ENCODE measurements at places on chromosomes 16 and 17.
A peak's percentile ranks its signal among the peaks of the same experiment; 100 is the strongest.

DNA sequence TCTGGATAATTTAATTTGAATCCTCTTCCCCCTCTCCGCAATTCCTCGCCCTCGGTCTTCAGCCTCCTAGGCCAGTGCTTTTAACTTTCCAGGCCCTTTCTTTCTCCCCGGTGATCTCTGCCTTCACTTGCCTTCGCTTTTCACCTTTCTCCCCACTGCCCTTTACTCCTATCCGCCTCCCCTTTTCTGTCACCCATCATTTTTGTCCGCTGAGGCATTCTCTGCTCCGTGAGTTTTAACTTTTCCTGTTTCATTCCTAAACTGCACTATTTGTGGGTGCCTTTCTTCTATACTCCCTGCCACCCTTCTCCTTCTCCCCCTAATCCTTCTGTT, 729 bp downstream of the LONP2 start:
- DNase-seq, result no peak

DNA sequence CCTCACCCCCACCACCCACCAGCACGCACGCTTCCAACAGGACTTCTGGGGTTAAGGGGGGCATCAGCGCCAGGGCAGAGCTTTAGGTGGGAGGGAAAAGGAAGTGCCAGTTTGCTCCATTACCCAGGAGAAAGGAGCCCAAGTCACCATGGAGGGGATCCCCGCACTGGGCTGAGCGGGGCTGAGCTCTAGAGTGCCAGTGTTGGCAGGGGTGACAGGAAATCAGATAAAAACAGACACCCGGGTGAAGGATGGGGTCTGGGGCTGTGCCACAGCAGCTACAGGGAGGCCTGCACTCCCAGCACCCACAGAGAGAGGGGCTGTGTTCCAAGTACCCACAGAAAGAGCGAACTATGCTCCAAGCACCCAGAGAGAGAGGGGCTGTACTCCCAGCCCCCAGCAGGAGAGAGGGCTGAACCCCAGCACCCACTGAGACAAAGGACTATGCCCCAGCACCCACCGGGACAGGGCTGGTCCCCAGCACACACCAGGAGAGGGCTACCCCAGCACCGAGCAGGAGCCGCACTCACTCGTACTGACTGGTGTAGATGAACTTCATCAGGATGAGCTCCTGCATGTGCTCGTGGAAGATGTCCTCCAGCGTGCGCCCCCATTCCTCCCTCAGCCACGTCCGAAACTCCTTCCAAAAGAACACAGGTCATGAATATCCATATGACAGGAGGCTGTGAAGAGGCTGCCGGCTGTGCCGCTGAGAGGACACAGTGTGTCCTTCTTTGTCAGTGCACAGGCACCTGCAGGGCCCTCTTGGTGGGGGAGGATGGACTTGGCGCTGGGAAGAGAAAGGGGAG, 18.6 kb upstream of the C16orf95 start:
- no peak for DNase-seq

GRCh38 chr17:62627219-62627903, at the start of gene MRC2:
TSS of gene MRC2 (plus strand) at chr17:62627670. CDS start at chr17:62627803, 133 bp downstream.
- DNase-seq, result no peak

GRCh38 chr16:71883168-71883848, 674 bp downstream of the ZNF821 start:
- peak; percentile 60 for DNase-seq

- DNase-seq, result no peak
Observed at GRCh38 chr16:50844840-50845239, 103.0 kb downstream of the CYLD start.

DNA sequence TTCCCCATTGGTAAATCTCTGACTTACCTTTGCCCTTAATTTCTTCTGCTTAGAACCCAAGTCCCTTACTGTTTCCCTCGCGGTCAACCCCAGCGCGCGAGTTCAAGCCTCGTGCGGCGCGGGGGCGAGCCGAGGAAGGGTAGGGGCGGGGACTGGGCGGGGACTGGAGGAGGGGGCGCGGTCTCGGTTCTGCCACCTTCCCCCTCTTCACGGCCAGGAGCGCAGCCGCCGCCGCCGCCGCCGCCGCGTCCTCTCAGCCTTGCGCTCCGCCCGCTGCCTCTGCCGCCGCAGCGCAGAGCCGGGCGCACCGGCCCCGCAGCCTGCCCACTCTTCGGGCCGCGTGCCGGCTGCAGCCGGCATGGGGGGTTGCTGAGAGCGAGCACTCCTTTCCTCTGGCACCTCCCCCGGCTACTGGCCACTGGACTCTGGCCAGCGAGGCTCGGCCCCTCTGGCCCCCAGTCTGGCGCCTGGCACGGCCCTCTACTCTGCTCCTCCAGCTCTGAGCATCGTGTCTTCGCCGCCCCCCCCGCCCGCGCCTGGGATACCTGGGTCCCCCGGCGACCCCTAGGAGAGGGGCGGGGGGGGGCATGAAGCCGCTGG, at the start of gene RAPGEFL1:
TSS of gene RAPGEFL1 (plus strand) at position 196 of the 600 bp plus-strand sequence. CDS start at position 588, 392 bp downstream.
- DNase-seq, result peak; percentile 79

GRCh38 chr16:2818272-2818876, 1.3 kb downstream of the PRSS21 start:
- DNase-seq, result no peak

DNA sequence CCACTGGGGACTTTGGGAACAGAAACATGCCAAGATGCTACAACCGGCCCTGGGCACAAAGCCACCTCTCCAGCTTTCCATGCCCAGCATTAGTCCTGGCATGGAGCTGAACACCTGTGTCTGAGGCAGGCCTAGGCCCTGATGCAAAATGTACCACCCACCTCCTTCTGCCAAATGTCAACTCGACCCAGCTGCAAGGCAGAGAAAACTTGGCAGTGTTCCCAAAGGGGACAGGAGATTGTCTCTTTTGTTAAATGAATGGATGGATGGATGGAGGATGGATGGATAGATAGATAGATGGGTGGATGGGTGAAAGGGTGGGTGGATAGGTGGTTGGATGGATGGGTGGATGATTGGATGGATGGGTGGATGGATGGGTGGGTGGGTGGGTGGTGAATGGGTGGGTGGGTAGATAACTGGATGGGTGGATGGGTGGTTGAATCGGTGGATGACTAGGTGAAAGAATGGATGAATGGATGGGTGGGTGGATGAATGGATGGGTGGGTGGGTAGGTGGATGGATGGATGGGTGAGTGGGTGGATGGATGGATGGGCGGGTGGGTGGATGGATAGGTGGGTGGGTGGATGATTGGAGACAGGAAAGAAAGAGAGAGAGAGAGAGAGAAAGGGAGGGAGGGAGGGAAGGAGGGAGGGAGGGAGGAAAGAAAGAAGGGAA, 73.4 kb upstream of the TNRC6C start:
- no peak for DNase-seq

GRCh38 chr16:24701521-24701951, 27.9 kb upstream of the TNRC6A start:
- no peak for DNase-seq

GRCh38 chr17:58315281-58315711, 13.3 kb downstream of the TSPOAP1 start:
- no peak for DNase-seq

- peak; percentile 54 for DNase-seq
Observed at GRCh38 chr17:17749025-17749772, 67.9 kb downstream of the RAI1 start.

GRCh38 chr16:55949518-55949917, 74.3 kb upstream of the CES5A start:
- no peak for DNase-seq

- no peak for DNase-seq
Observed at GRCh38 chr17:68096111-68096510, 60.6 kb downstream of the KPNA2 start.

- DNase-seq, result no peak
Observed at GRCh38 chr17:32551186-32551955, 64.6 kb downstream of the CDK5R1 start.

DNA sequence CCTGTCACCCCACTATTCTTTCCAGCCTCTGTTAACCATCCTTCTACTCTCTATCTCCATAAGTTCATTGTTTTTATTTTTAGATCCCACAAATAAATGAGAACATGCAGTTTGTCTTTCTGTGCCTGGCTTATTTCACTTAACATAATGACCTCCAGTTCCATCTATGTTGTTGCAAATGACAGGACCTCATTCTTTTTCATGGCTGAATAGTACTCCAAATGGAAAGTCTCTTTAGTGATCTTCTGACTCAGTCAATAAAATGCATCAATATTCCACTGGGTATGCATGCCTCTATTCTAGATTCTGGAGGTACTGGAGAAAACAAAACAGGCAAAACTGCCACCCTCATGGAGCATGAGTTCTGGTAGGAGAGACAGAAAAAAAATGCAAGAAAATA, 459.0 kb downstream of the XYLT1 start:
- DNase-seq, result no peak

GRCh38 chr16:55239723-55240122, 84.3 kb upstream of the IRX6 start:
- no peak for DNase-seq

GRCh38 chr17:17072546-17072945, 30.3 kb downstream of the MPRIP start:
- DNase-seq, result no peak

GRCh38 chr17:4853208-4853671, 20.1 kb downstream of the MINK1 start:
- no peak for DNase-seq
